ENCODE measurements at places on chromosomes 1 and 21.

DNA sequence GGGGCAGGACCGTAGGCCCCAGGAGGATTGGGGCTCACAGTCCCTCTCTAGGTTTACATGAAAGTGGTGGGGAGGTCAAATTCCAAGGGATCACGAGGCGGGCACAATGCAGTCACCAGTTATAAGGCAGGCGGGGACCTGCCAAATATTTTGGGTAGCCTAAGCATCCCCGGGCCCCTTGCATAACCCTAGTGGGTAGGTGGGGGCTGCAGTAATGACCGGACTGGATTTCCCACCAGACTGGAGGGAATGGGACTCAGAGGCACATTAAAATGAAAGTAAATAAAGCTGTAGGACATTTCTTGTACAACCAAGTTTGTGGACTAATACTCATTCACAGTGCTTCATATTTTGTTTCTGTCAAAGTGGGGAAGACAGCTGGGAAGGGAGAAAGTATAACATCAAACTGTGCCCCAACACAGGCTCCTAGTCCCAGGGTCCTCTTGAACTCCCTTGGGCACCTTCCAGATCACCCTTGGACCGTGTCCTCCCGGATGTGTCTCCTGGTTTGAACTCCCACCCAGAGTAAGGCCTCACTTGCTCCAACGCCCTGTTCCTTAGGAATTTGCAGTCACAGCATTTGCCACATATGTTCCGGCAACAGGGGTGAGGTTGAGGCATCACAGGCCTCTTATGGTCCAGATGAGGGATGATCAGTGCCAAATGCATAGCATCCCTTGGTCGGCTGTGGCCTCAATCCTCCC lies 28.4 kb upstream of the KIAA0040 start:
- no peak for DNase-seq

DNA sequence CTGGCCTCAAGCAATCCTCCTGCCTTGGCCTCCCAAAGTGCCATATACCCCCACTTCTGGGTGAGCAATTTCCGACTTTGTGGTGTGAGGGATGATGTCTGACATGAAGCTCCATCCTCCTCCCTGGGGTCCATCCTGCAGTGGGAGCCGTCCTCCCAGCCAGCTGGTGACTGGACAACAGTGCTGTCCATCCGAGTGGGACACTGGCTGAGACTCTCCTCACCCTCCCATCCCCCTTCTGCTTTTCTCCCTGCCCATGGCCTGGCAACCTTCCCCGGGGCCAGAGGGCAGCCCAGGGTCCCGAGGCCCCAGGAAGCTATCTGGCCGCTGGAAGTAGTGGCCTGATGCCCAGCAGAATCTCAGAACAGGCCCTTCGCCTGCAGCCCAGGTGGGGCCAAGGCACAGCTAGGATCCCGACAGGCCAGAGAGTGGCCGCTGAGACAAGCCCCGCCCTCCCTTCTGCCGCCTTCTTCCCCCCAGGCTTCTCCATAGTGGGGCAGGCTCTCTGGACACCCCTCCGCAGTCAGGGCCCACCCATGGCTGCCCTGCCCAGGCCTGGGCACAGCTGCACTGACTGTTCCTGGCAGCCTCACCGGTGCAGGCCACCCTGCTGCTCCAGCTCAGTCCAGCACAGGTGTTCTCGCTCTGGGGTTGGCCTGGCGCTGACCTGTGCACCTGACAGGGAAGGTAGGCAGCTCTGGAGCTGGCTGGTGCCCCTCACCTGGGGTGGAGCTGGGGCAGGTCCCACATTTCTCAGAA lies 8.4 kb upstream of the FAAP20 start:
- DNase-seq: no peak

DNA sequence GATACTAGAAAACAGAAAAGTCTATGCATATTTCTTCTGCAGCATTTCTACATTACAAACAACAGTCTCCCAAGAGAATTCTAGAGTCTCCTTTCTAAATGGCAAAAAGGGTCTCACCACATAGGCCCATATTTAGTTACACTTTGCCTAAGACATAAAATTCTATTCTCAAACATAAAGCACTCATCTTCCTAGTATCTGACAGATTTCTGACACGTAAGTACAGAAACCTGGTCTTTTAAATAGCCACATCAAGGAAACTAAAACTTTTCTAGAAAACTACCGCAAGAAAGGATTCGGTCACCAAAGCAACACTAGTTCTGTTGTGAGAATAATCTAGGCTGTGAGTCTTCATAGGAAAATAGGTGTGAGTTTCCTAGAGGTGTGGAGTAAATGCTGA lies 33.6 kb upstream of the CTSK start:
- DNase-seq: peak; percentile 33

DNA sequence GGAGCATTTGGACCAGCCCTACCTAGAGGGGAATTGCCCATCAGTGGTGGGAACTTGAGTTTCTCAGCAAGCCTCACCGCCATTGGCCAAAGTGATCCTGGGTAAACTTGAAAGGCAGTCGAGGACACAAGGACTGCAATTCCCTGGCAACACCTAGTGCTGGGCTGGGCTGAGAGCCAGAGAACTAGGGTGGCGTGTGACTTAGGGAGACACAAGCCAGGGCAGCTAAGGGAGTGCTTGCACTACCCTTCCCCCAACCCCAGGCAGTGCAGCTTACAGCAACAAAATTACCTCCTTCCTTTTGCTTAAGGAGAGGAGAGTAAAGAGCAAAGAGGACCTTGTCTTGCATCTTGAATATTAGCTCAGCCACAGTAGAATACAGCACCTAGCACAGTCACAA lies 176.9 kb upstream of the PRMT6 start:
- DNase-seq: no peak

- no peak for DNase-seq
Measured at GRCh38 chr1:80441664-80442063, 1359.1 kb upstream of the ADGRL2 start.

- DNase-seq: no peak
Measured at GRCh38 chr1:228417061-228417460, 400 bp upstream of the TRIM17 start.

GRCh38 chr1:93665015-93665414 lies 16.6 kb downstream of the BCAR3 start:
- DNase-seq: no peak

- DNase-seq: no peak
Measured at GRCh38 chr1:74729741-74730478, 2.9 kb downstream of the CRYZ start.

DNA sequence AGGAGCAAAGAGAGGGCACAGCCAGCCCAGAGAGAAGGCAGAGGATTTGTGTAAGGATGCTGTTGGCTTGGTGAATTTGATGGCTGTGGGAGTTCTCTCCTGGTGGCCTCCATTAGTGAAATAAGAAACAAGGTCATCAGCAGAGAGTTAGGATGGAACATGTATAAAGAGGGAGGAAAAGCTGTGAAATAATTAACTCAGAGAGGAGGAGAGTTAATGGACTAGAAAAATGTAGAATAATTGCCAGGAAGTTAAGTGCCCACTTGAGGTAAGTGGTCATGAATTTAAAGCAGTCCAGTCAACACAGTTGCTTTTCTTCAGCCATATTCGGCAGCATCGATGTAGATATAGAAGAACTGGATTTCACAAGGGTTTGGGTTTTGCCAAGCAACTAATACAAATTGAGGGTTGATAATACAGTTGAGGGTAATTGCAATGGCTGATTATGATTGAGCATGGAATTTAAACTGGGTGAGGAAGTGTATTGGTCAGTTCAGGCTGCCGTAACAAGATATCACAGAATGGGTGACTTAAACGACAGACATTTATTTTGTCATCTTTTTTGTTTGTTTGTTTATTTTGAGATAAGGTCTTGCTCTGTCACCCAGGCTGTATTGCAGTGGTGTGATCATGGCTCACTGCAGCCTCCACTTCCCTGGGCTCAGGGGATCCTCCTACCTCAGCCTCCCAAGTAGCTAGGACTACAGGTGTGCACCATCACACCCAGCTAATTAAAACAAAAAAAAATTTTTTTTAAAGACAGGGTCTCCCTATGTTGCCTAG lies 31.7 kb upstream of the KLF17 start:
- DNase-seq: no peak

- no peak for DNase-seq
Measured at GRCh38 chr21:29939104-29939923, 482 bp downstream of the GRIK1 start.

GRCh38 chr1:41672641-41673361 lies 188.3 kb upstream of the EDN2 start:
- DNase-seq: no peak

DNA sequence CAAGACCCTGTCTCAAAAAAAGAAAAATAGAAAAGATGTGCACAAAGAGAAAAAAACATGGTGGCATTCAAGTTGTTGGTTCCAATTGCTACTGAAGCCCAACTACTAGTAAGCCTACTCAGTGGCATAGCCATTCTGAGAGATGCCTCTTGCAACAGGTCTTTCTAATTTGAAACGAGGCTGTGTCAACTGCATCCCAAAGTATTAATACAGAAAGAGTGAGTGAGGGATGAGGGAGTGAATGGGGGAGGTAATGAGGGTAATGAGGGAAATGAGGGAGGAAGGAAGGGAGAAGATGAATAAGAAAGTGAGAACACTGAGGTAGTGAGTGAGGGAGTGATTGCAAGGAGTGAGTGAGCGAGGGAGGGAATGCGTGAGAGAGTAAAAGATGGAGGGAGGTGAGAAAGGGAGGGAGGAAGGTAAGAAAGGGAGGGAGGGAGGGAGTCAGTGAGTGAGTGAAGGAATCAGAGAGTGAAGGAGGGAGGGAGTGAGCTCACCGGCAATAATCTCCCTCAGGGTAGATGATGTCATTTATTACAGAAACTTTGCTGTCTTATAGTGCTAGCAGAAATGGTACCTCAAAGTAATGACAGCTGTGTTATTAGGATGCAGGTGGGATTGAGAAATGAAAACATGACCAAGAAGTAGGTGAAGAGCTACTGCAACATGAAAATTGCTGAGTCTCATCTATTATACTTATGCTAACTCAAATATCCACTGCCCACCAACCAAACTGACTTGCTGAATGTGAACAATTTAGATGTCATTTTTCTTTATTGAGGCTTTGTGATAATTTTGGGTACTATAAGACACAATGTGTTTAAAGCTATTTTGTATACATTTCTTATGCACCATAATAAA lies 75.6 kb upstream of the ADAM30 start:
- DNase-seq: no peak

GRCh38 chr1:32063261-32063681 lies 9.5 kb upstream of the TMEM39B start:
- peak; percentile 42 for DNase-seq

DNA sequence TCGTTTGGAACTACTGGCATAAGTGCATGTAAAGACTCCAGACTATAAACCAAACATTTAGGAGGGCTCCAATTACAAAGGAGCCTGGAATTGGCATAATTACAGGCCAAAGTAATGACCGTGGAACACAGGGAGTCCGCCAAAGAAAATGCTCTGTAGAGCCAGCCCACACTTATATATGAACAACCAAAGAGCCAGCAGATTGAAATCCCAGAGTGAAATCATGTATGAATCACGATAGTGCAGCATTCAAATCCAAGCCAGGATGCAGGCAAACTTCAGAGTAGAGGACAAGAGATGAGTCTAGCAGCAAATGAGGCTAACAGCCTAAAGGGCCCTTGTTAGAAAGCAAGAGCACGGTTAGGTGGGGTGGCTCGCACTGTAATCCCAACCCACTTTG lies 13.1 kb downstream of the VPS26C start:
- no peak for DNase-seq

DNA sequence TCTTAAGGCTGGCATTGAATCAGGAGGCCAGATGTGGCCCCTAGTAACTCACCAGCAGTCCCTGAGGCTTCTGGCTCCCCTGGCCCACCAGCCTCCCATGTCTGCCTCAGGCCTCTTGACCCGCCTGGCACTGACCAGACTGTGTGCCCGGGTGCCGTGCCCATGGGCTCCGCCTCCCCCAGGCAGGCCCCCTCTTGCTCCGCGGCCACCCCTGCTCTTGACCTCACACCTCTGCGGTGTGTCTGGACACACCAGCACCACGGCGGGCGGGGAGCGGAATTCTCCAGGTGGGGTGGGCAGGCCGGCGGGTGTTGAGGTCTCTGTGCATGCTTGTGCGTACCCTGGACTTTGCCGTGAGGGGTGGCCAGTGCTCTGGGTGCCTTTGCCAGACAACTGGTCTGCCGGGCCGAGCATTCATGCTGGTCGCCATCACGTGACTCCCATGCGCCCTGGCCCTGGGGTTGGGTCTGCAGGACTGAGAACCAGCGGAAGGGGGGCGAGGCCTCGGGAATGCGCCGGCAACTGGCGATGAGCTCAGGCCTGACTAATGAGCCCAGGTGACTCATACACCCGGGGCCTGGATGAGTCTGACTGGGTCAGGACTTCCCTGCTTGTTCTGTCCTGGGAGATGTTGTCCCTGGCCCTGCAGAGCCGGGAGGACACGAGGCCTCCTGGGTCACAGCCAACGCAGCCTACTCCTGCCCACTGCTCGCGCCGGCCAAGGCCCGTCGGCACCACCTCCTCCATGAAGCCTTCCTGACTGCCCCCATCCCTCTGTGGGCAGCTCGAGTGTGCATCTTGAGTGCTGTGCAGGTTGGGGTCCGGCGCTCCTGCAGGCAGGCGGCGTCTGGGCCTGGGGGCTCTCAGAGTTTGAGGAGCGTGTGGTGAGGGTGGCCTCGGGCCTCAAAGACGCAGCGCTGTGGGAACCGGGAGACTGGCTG lies 22.6 kb downstream of the COL18A1 start:
- DNase-seq: no peak

DNA sequence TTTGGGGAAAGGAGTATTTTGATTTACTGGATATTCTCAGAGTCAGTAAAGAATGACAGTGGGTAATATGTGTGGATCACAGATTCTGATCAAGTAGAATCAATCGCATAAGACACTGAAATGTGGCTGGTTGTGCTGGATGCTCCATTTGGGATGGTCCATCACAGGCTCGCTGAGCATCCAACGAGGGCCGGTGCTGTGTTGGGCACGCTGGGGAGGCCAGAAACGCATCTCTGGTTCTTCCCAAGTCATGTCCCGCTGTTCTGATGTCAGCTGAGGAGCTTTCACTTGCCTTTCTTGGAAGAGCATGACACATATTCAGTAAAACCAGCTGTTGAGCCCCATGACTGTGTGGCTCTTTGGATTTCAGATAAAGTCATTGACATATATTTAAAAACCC lies 72.0 kb downstream of the UMODL1 start:
- DNase-seq: no peak

GRCh38 chr1:1063945-1064831 lies 9.9 kb downstream of the RNF223 start:
- DNase-seq: peak; percentile 95

DNA sequence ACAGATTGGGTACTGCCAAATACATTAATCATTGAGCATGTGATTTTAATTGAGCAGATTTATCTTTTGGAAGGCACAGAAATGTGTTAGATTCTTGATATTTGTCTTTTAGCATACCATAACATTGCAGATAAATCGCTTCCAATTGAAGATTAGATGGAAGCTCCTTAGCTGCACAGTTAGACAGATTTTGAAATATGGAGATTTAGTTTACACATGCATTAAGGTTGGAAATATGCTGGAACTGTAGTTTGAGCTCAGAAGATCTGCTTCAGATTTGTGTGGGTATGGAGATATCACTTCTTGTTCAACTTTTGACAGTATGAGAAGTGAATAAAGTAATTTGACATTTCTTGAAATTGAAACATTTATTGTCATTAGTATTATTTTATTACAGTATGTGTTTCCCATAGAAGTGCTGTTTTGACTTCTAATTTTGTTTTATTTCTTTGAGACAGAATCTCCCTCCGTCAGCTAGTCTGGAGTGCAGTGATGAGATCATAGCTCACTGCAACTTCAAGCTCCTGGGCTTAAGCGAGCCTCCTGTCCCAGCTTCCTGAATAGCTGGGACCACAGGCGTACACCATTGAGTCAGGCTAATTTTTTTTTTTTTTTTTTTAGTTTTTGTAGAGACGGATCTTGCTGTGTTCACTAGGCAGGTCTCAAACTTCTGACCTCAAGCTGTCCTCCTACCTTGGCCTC lies 29.1 kb downstream of the THRAP3 start:
- no peak for DNase-seq

GRCh38 chr1:208154040-208154439 lies 90.1 kb downstream of the PLXNA2 start:
- DNase-seq: no peak

All from GM13977 (cell line).